Stimulated activated CD4-positive, alpha-beta T cell treated with anti-CD3 and anti-CD28 coated beads, TNF-alpha, amount 100 ng/mL, for 1 hour (primary cell): ENCODE measurements at places on chromosomes 13 and 19.

- no peak for DNase-seq
Observed at GRCh38 chr19:389935-390289, 19.0 kb downstream of the C2CD4C start.

DNA sequence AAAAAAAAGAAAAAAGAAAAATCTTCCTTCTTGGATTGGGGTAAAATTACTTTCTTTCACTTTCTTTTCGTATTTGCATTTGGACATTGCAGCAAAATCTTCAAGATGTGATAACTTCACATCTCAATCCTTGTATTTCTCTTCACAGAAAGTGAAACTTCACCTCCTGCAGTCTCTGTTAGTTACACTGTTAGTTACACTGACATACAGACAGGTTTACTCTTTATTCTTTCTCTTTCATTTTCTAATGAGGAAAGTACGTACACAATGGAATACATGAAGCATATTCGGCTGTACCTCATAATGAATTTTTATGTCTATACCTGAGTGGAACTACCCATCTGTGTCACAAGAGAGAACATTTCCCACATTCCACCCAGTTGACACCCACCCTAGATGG is 459.1 kb upstream of the GPC6 start:
- no peak for DNase-seq

DNA sequence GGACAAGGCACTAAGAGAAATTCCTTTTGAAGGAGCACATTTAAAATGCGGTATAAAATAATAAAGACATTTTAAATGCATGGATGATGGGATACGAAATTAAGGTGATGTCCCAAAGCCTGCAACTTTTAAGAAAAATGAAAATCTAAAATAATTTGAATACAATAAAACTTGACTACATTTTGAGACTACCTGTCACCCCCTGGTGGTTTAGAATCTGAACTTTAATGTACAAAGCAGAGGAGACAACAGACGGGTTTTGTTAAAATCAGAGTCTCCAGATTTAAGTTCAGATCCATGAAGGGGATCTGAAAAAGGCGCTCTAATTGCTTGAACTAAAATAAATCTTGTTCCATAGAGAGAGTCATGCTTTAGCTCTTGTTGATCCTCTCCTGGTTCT is 1129.3 kb upstream of the PCDH20 start:
- DNase-seq = no peak

DNA sequence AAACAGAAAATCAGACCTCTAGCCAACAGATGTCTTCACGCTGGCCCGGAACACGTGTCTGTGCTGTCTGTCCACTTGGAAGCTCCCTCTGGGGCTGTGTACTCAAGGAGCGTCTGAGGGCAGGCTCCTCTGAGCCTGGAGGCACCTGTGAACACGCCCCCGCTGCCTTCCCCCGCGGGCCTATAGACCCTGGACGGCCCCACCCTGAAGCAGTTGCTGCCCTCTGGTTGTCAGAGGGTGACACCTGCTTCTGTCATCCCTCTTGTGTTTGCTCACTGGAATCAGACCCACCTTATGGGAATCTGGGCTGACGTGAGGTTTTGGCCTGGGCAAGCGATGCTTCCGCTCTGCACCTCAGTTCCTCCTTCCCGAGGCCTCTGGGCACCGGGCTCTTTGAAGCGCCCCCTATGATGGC is 19.2 kb downstream of the EPN1 start:
- DNase-seq = no peak

DNA sequence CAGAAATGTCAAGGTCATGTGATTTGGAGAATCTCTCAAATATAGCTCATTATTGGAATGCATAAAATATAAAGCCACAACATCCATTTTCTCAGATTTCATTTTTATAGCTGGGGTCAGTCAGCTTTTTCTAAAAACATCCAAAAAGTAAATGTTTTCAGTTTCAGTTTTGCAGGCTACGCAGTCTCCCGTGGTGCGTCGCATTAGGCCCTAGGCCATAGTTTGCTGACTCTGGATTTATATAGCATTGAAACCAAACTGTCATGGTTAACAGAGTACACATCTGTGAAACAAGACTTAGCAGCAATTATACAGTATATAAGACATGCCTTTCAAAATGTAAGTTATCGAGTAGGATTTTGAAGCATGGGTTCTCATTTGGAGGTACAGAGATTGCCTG is 140.0 kb downstream of the IRS2 start:
- no peak for DNase-seq
